ENCODE measurements at places on chromosomes 2 and 18. TPM values are rescaled to one million over a fixed set of nuclear protein-coding genes. Genes with fewer than 3 reads are reported as not detected.

ABCA12 gene
- 0.10 TPM for polyA plus RNA-seq

SLC8A1 gene
- polyA plus RNA-seq = 1.2 TPM

TOGARAM2 gene
- 7.9 TPM for polyA plus RNA-seq

UPP2 gene
- polyA plus RNA-seq = 0.01 TPM

TYW5 gene
- 4.1 TPM for polyA plus RNA-seq

TRPM8 gene
- 0.14 TPM for polyA plus RNA-seq

NT5C1B gene
- not detected for polyA plus RNA-seq

RNPEPL1 gene
- polyA plus RNA-seq = 81.6 TPM

CAPN14 gene
- polyA plus RNA-seq = 0.06 TPM

Data from lung (tissue), 17 donors.